ENCODE measurements at places on chromosomes 2 and 18.

GRCh38 chr2:239961662-239962613 is 63.2 kb downstream of the NDUFA10 start:
- DNase-seq, result no peak

DNA sequence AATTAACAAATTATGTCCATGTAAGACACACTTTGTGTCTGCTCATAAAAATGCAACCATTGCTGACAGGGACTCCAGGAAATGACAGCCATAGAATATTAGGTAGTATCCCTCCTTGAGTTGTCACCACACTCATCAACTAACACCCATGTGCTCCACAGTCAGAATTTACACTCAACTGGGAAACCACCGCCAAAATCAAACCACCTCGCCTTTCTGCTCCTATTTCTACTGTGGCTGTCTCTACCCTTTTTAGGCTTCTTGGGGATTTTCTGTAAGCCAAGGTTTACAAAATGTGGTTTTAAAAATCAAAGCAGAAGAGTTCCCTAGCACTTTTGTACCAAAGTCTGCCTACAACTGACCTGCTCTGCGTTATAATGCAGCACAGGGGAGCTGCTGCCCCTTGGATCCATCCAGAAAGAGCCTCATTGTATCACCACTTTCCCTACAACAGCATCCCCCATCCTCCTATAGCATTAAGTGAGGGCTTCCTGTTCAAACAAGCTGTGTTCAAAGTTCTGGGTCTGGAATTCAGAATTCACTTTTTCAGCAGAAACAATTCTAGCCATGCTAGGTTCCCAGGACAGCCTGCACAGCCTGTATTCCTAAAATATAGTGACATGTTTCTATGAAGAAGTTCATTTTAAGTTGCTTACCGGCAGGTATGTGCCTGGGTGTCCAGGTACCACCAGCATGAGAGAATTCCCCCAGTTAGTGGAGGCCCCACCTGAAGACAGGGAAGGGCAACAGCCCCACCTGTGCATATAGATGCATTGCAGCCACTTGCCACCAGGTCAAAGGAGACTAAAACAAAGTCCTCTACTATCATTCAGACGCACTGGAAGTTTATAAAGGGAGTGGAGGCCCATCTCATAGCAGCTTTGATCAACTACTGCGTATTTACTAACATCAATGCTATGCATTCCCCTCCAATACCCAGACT is 104.3 kb downstream of the MYO5B start:
- no peak for DNase-seq

GRCh38 chr2:44444881-44445280 is 83.1 kb downstream of the CAMKMT start:
- DNase-seq, result no peak

- DNase-seq, result no peak
These were observed 63.9 kb downstream of the CCDC148 start for GRCh38 chr2:158392687-158393086.

DNA sequence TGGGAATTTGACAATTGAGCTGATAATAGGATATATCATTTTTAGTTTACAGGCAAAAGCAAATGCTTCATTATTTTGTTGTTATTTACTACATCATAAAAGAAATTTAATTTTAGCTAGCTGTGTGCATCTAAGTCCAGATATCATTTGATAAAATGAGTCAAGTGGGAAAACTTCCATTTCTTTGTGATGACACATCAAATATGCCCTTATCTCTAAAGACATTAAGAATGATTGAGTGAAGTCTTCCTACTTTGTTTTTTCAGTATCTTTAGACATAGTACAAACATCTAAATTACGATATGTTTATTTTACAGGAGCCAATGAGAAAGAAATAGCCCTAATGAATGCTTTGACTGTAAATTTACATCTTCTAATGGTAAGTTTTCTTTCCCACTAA is 77.0 kb downstream of the KYNU start:
- DNase-seq, result no peak

DNA sequence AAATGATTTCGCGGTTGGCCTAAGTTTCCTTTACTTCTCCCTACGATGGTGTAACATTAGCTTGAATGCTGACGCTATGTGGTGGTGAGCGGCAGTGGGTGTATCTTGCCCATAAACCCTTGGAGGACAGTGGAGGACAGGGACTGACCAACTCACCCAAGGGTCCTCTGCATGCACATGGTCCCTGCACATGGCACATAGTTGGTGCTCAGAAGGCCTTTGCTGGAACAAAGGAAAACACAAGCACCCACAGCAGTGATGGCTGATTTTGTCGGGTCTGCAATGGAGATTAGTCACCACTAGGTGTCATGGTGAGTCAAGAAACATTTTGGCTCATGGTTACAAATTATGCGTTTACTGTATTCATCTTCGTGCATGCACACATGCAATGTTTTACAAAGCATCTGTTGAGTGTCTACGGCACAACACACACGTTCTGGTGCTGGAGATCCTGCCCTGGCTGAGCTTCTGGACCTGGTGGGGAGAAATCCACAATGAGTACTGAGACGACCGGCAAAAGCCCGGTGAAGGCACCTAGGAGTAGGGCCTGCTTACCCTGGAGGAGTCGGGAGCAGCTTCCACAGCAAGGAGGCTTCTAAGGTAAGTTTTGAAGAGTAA is 44.0 kb downstream of the PDCL3 start:
- DNase-seq, result peak; percentile 45

DNA sequence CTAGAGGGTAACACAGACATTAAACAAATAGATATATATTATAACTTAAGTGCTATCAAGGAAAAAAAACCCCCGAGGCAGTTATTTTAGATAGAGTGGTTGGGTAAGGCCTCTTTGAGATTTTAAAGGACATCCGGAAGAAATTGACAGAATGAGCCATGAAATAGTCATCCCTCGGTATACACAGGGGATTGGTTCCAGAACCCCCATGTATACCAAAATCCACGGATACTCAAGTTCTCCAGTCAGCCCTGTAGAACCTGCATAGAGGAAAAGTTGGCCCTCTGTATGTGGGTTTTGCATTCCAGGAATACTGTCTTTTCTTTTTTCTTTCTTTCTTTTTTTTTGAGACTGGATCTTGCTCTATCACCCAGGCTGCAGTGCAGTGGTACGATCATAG is 2.0 kb downstream of the DHX57 start:
- DNase-seq, result no peak

DNA sequence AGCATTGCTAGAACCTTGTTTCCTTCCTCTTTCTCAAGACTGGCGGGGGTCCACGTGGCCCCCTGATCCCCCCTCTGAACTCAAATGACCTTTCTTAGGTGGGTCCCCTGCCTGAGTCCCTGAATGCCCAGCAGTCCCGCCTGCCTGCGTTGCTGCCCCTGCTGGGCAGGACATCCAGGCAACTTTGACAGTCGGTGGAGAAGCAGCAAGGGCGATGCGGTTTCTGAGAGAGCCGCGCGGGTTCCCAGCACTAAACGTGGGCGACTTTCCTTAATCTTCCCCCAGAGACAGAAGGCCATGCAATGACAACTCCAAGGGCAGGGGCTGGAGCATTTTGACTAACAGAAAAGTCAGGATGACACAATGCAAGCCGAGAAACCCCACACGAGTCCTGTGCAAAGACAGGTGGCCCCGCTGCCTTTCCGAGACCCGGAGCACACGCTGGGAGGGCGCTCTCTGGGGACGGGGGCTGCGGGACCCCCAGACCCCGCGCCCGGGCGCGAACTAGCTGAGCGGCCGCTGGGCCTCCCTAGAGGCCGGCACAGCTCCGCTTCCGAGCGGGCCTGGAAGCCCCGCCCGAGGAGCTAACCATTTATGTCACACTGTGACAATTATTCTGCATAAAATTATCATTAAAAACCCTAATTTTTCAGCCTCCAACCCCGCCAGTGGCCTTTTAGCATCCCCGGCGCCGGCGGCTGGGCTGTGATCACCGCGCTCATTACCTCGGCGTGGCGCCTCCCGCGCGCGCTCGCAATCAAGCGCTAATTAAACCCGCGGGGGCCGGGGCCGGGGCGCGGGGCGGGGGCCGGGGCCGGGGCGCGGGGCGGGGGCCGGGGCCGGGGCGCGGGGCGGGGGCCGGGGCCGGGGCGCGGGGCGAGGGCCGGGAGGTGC is 27.4 kb downstream of the ASB18 start:
- DNase-seq, result no peak

GRCh38 chr2:36544638-36545338 is 53.2 kb downstream of the FEZ2 start:
- DNase-seq, result no peak

- no peak for DNase-seq
These were observed 51.6 kb downstream of the SLC4A3 start for GRCh38 chr2:219679041-219679440.

DNA sequence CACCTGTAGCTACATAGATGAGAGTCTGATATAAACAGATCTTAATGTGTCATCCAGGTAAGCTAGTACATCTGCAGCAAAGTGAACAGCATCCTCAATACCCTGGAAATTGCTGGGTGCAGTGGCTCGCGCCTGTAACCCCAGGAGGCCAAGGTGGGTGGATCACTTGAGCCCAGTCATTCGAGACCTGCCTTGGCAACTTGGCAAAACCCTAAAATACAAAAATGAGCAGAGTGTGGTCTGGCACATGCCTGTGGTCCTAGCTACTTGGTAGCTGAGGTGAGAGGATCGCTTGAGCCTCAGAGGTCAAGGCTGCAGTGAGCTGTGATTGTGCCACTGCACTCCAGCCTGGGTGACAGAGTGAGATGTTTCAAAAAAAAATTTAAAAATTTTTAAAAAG is 233.9 kb upstream of the SP5 start:
- DNase-seq, result no peak

DNA sequence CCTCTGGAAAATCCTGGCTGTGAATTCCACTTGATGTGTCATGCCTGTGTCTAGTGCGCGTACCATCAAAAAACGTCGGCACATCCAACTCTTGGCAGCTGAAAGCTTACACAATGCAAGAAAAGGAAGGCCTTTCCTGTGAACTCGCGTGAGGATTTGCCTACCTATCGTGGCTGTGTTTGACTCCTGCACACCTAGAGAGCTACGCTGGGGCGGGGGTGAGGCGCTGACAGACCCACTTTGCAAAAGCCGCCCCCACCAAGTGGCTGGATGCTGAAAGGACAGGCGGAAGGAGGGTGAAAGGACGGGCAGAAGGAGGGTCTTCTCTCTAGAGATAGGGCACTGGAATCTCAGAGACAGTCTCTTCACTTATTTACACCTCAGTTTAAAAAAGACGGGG is 270.1 kb downstream of the EIPR1 start:
- DNase-seq, result no peak
